ENCODE measurements at places on chromosomes 7 and 10.

DNA sequence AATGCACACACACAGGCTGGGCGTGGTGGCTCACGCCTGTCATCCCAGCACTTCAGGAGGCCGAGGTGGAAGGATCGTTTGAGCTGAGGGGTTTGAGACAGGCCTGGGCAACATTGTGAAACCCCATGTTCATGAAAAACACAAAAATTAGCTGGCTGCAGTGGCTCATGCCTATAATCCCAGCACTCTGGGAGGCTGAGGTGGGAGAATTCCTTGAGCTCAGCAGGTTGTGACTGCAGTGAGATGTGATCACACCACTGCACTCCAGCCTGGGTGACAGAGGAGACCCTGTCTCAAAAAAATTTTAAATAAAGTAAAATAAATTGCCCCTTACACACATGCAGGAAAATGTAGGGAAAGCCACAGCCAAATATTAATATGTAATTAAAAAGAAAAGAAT lies 44.1 kb downstream of the RNF32 start:
- DNase-seq, result no peak

DNA sequence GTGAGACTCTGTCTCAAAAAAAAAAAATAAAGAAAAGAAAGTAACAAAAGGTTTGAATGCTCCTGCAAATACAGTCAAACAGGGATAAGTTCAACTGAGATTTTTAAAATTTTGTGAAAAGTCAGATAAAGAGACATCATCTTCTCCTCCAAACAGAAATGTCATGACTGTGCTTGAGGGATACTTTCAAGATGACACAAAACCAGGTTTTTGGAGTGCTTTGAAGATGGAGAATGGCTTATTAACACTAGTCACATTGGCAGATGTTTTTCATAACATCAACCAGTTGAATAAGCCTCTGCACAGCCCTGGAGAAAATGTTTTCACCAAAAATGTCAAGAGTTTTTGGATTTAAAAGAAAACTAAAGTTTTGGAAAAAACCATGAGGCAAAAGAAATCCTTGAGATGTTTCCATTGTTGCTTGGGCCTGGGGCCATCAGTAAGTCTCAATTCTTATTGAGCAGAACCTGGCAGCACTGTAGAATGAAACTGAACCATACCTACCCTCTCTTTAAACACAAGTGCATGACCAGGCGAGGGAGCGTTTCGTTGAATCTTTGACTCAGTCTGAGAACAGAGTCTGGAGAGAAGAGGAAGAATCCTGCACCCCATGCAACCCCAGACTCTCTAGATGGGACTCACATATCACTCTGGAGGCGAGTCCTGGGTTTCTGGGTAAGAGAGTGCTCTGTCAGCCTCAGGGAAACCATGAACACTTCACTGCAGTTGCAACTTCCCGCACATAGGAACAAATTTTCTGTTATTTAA lies 37.4 kb upstream of the PRKCQ start:
- DNase-seq, result no peak

- DNase-seq, result no peak
Observed at GRCh38 chr10:85043207-85043606, 714.8 kb downstream of the CCSER2 start.

- peak; percentile 55 for DNase-seq
Observed at GRCh38 chr7:47653550-47654411, 71.9 kb upstream of the TNS3 start.

DNA sequence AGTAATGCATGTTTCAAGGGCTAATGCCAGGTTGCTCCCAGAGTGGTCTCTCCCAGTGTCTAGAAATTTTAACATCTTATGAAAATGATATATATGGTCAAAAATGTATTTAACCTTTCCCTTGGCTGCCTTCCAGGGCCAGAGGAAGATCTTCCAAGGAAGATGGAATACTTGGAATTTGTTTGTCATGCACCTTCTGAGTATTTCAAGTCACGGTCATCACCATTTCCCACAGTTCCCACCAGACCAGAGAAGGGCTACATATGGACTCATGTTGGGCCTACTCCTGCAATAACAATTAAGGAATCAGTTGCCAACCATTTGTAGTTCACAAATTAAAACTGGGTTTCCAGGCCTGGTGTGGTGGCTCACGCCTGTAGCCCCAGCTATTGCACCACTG lies 9.0 kb downstream of the GATAD1 start:
- no peak for DNase-seq

DNA sequence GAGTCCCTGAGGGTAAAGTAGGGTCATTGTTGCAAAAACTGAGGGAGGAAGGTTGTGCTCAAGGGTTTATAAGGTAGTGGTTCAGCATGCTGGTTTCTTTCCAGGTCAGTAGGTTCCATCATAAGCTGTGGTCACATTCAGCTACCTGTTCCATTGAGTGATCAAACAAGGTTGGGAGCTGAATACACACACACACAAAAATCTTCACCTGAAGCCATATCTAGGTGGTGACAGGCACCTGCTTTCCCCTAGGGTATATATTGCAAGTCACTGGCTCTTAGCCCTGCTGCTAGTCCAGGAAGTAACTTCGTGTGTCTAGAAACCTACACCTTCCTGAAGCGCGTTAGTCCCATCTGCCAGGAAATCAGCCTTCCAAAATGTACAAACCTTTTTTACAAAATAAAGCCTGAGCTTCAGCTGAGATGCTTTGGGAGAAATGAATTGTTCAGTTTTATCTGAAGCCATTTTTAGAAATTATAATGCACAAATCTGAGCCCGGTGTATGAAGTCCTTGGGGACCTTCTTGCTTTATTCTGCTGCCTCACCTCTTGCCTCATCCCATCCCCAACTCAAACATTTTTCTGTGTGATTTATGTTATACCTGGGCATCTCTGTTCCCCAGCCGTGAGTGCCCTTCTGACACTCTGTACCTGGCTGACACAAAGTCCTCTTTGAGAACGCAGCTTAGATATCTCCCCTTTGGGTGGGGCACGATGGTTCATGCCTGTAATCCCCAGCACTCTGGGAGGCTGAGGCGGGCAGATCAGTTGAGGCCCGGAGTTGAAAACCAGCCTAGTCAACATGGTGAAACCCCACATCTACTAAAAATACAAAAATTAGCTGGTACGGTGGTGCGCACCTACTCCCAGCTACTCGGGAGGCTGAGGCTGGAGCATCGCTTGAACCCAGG lies 10.6 kb upstream of the LAMTOR4 start:
- DNase-seq, result peak; percentile 55

- no peak for DNase-seq
Observed at GRCh38 chr7:21753071-21753470, 192.6 kb downstream of the CDCA7L start.

DNA sequence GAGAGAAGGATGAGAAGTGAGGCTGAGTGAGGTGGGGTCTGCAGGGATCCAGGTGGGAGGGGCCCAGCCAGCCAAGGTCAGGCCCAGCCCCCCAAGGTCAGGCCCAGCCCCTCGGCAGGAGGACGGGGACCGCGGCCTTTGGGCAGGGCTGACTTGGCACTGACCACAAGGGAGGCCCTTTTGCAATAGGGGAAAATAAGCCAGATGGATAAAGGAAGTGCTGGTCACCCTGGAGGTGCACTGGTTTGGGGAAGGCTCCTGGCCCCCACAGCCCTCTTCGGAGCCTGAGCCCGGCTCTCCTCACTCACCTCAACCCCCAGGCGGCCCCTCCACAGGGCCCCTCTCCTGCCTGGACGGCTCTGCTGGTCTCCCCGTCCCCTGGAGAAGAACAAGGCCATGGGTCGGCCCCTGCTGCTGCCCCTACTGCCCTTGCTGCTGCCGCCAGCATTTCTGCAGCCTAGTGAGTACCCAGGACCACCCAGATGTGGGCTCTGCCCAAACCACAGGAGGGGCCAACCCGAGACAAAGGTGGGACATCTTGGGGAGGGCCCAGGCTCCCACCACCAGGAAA lies at the start of gene PILRA:
Gene PILRA, plus strand, starts transcription at position 227 of the 571 bp plus-strand sequence. Its CDS starts 170 bp downstream, at position 397.
- DNase-seq, result no peak

- DNase-seq, result no peak
Observed at GRCh38 chr7:47428768-47429472, 153.0 kb downstream of the TNS3 start.

DNA sequence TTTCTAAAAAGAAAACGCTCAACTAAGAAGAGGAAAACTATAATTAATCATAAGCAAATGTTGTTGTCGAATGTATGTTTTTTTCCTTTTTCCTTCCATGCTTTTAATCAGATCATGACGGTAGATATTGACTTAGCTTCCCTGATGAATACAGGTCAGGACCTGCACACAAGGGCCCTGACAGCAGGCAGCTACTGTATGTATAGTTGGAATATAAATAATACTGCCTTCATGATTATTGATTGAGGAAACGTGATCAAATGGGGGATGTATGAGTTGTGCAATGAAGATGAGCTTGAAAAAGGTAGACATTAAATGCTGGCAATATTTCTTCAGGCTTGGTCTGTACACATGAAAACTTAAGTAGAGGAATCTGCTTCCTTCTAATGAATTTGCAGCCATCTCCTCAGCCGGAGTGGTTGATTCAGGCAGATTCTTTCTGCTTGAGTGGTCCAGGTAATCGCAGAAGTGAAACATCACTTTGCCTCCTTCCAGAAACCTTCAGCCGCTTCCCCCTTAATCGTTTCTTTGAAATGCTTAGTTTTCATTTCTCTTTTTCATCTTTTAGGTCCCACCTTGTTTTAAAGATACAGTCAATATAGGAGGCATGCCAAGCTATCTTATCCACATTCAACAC lies 656.5 kb downstream of the SDK1 start:
- DNase-seq, result no peak

- DNase-seq, result no peak
Observed at GRCh38 chr7:45421806-45422205, 152.4 kb upstream of the ADCY1 start.

GRCh38 chr7:142508251-142508650 lies 241.0 kb upstream of the PRSS1 start:
- peak; percentile 78 for DNase-seq
